ENCODE measurements at places on chromosomes 12 and 14.

DNA sequence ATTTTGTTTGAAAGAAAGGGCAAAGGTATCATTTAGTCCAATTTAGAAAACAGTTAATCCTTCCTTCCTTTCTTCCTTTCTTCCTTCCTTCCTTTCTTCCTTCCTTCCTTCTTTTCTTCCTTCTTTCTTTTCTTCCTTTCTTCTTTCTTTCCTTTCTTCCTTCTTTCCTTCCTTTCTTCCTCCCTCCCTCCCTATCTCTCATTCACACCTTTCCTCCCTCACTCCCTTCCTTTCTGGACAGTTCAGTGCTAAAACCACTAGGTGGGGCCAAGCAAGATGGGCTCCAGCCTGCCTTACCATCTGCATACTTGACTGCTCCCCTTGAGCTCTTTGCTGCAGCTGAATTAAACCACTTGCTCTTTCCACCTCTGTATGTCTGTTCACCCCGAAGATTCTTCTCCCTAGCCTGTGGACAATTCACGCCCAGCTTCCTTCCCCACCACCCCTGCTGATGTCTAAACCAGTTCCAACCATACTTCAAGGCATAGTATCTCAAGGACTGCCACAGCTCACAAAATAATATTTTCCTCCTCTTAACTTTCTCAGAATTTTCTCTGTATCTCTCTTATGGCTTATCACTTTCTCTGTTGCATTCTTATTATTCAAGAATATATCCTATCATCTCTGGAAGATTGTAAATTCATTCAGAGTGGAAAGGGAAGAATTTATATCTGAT is 78.0 kb downstream of the DBX2 start:
- no peak for DNase-seq

- DNase-seq = no peak
These were observed 87.1 kb downstream of the SSPN start for GRCh38 chr12:26282339-26282940.

DNA sequence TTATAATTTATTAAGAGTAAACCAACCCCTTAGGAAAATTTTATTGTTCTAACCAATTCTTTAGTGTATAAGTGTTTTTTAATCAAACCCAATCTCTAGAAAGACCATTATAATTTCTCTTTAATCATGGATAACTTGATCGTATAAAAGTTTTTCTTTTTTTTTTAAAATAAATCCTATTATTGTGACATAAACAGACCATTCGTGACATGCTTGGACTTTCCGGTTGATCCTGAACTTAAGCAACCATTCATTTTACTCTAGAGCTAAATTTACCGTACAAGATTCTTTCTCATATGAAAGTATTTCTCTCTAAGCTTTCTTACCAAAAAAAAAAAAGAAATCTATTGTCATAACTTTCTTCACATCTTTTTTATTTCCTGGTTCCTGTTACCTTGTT is 32.6 kb upstream of the SLC38A4 start:
- no peak for DNase-seq

DNA sequence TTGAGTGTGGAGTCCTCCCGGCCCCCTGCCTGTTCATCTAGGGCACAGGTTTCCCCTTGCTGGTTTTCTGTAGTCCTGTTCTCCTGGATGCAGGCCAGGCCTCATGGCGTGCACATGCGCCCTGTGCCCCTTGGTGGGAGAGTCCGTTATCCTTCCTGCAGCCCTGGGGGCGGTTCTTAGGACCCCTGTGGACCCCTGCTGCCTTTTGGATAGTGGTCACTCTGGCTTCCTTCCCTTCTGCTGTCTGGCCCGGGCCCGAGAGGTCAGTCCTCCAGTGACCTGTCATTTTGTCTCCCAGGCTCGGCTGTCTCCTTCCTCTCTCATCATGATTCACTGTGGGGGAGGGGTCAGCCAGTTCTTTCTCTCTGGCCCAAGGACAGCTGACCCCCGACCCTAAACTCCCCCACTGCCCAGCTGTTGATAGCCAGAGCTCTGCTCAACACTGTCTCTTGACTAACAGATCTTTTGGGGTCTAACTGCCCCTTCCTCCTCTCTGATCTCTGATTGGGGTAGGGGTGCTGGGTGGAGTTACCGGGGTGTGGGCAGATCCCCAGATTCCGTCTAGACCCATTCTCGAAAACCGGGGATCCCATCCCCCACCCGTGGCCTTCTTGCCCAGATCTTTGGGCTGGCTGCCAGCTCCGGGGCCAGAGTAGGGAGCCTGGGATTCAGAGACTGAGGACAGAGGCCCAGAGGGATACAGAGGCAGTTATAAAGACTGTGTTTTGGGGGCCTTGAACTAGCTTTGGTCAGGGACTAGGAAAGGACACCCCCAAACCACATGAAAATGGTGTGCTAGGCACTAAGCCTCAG is 7.0 kb downstream of the CCND2 start:
- DNase-seq = no peak

DNA sequence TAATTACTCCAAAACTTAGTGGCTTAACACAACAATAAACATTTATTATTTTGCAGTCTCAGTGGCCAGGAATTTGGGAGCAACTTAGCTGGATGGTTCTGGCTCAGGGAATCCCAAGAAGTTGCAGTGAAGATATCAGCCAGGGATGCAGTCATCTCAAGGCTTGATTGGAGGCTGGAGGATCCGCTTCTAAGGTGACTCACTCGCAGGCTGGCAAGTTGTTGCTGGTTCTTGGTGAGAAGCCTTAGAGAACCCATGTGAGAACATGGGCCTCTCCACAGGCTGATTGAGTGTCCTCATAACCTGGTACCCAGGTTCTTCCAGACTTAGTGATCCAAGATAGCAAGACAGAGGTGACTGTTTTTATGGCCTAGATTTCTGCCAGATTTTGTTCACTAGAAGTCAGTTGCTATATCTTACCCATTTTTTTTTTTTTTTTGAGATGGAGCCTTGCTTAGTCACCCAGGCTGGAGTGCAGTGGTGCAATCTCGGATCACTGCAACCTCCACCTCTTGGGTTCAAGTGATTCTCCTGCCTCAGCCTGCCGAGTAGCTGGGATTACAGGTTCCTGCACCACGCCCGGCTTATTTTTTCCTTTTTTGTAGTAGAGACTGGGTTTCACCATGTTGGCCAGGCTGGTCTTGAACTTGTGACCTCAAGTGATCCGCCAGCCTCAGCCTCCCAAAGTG is 32.5 kb downstream of the BRMS1L start:
- no peak for DNase-seq

GRCh38 chr12:90084018-90084417 is 375.4 kb upstream of the ATP2B1 start:
- DNase-seq = no peak

- peak; percentile 7 for DNase-seq
These were observed 863 bp downstream of the DENND5B start for GRCh38 chr12:31589904-31590641.

- DNase-seq = no peak
These were observed 16.6 kb downstream of the SOCS2 start for GRCh38 chr12:93589081-93589480.

GRCh38 chr12:104725610-104726009 is 232.5 kb downstream of the SLC41A2 start:
- DNase-seq = no peak

DNA sequence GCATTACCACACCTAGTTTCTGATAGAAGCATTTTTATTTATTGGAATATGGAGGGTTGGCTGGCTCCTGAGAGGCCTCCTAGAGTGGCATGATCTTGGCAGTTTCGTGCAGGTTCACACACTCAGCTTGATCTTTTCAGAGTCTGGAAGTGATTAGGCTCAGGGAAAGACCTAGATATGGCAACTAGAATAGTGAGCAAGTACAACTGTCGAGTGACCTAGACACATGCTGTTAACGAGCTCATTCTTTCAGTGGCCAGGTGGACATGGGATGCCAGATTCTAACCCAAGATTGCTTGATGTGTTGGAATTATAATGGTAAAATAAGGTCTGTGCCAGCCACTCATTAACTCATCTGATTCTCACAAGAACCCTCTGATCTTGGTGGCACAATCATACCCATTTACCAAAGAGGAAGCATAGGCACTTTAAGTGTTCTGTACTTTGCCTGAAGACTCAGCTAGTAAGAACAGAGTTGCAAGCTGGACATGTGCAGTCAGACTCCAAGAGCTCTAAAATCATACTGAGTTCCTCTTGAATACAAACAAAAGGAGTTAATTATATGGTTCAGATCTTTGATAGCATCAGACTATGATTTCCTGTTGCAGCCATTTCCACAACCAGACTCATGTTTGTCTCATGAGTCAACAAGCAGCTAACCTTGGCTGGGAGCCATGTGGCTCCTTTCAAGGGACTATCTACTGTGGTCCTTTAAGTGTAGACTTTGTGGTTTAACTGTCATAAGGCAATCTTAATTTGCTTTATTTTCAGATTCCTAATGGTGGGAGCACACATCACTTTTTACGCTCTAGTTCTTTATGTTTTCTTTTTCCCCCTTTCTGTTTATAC is 144.2 kb downstream of the PLEKHA5 start:
- peak; percentile 56 for DNase-seq

DNA sequence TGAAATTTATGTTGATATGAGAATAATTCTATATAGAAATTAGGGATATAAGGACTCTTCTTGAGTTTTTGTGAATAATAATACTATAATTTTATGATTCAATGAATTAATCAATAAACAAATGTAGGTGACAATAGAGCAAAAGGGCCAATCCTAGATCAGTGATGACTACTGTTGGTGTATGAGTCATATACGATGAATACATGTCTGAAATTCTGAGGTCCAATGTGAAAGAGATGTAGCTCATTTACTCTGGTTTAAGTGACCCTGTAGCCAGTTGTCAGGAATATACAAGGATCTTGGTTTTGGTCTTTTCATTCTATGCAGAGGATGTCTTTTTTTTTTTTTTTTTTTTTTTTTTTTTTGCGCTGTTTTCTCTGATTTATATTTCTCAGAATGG is 72.1 kb upstream of the RTL1 start:
- no peak for DNase-seq

DNA sequence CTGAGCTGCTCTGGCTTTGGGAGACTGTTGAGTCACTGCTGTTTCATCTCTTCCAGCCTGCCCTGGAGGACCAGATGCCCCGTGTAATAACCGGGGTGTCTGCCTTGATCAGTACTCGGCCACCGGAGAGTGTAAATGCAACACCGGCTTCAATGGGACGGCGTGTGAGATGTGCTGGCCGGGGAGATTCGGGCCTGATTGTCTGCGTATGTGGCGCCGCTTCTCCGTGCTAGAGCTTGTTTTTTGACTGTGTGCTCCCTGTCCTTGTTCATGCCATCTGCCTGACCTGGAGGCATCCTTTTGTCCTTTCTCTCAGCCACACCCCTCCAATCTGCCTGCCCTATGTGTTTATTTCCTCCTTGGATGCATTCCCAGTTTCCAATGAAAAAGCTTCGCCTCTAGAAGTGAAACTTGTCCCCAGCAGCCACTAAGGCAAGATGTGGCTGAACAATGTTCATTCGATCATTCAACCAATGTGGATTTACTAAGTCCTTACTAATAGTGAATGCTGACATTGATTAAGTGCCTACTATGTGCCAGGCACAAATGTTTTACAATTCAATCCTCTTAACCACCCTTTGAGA is 98.6 kb downstream of the NT5DC3 start:
- DNase-seq = no peak

- DNase-seq = no peak
These were observed 10.6 kb upstream of the VWF start for GRCh38 chr12:6135071-6135470.

- no peak for DNase-seq
These were observed 1562.4 kb downstream of the AACS start for GRCh38 chr12:126627596-126627995.

- no peak for DNase-seq
These were observed 661.3 kb downstream of the RPL10L start for GRCh38 chr14:45990252-45990651.

- no peak for DNase-seq
These were observed 8.3 kb downstream of the LAG3 start for GRCh38 chr12:6780573-6780972.

DNA sequence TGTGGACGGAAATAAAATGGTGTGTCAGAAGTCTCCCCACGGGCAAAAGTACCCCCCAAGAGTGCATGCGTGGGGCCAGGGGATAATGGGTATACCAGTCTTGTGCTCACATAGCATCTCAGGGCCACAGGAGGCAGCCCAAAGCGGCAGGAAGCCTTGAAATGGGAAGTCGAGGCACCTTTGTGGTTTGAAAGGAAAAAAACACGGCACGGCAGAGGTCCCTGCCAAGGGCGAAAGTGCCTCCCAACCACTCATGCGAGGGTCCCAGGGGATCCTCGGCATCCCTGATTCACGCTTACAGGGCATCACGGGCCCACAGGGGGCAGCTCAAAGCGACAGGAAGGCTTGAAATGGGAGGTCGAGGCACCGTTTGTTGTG is 583.2 kb downstream of the ALG10 start:
- DNase-seq = no peak

- no peak for DNase-seq
These were observed 423.2 kb downstream of the GLT1D1 start for GRCh38 chr12:129276361-129277060.

GRCh38 chr14:104600141-104600643 is 4.4 kb downstream of the TMEM179 start:
- no peak for DNase-seq

- DNase-seq = no peak
These were observed 8.9 kb downstream of the C1S start for GRCh38 chr12:7069386-7069785.

DNA sequence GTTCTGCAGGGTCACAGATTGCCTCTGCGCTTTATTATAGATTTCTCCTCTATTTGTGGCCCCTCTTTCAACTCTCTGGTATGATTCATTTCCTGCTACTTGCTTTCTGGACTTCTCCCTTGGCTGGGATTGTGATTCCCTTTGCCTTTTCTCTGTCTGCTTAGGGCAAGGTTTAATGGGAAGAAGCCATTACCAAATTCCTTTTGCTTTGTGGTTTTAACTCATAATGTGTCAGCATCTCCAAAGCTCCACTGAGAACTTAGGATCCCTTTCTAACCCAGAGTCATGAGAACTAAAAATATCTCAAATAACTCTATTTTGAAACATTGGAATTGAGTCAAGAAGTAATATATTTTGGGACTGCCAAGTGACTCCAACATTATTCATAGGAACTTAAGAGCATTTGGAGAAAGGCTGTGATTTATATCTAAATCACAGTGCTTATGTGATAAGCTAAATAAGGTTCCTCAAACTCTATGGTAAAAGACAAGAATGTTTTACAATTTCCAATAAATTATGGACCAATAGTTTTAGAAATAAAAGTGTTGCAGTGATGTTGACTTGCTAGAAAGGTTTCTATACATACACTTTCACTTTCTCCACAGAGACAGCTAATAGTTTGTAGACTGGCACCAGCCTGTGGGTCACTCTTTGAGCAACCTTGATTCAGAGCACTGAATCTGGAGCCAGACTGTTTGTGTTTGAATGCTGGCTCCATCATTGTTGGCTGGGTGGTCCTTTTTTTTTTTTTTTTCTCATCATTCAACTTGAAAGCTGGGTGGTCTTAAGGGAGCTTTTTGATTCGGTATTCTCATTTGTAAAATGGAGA is 93.9 kb downstream of the DACT1 start:
- no peak for DNase-seq

DNA sequence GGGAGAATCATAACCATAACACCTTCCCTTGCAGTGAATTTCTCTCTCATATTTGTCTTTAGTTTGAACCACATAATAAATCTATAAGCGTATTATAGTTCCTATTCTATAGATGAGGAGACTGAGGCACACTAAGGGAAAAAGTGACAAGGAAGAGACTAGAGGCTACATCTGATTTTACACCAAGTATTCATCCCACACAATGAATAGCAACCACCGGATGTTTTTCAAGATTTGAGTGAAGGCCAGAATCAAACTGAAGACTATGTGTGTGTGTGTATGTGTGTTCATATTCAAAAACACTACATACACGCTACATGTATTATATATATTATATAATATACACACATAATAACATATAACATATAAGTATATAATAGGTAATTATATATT is 4.7 kb downstream of the ASB2 start:
- DNase-seq = no peak

All from activated naive CD4-positive, alpha-beta T cell treated with Interleukin-2 at 50 U/mL for 16 hours (primary cell).